Smooth muscle cell of the pulmonary artery (primary cell): ENCODE measurements at places on chromosomes 4 and X. TPM values are rescaled to one million over a fixed set of nuclear protein-coding genes. Genes with fewer than 3 reads are reported as not detected.

The PDCL2 gene
- not detected in 2 replicates for total RNA-seq

The WDR19 gene
- total RNA-seq = 32.6 and 32.9 TPM in 2 replicates

The ADH1B gene
- 22.1 and 685 TPM in 2 replicates for total RNA-seq

The BMPR1B gene
- 0.53 and 0.72 TPM in 2 replicates for total RNA-seq

The ENOX2 gene
- 8.6 and 9.7 TPM in 2 replicates for total RNA-seq

The RBMXL3 gene
- not detected in 2 replicates for total RNA-seq

The MTMR8 gene
- 0.07 and 0.46 TPM in 2 replicates for total RNA-seq

The NAP1L5 gene
- 7.8 and 9.1 TPM in 2 replicates for total RNA-seq

The UGT2B15 gene
- total RNA-seq = not detected in 2 replicates

The SLC25A53 gene
- 12.6 and 16.4 TPM in 2 replicates for total RNA-seq

The ZNF41 gene
- total RNA-seq = 5.4 and 6.5 TPM in 2 replicates

The TMEM47 gene
- 88.7 and 135 TPM in 2 replicates for total RNA-seq

The STK32B gene
- 0.69 and 3.2 TPM in 2 replicates for total RNA-seq

The RPA4 gene
- 1.2 and 1.8 TPM in 2 replicates for total RNA-seq

The C4orf54 gene
- total RNA-seq = not detected in 2 replicates

The AMOT gene
- 2.0 and 2.1 TPM in 2 replicates for total RNA-seq

The PAGE2 gene
- total RNA-seq = not detected in 2 replicates

The GAGE12E gene
- total RNA-seq = not detected in 2 replicates

The GAGE12H gene
- not detected in 2 replicates for total RNA-seq

The ARHGAP24 gene
- total RNA-seq = 34.0 and 36.0 TPM in 2 replicates

The CTAG1A gene
- not detected in 2 replicates for total RNA-seq

The ETDB gene
- not detected in 2 replicates for total RNA-seq

The PF4V1 gene
- 2.1 and 4.2 TPM in 2 replicates for total RNA-seq

The IL21 gene
- total RNA-seq = not detected in 2 replicates

The DDX53 gene
- total RNA-seq = not detected in 2 replicates

The AREG gene
- 0.30 and 3.5 TPM in 2 replicates for total RNA-seq

The SLC10A4 gene
- 0.07 TPM in 1 of 2 replicates, not detected in the other for total RNA-seq

The SMIM31 gene
- not detected in 2 replicates for total RNA-seq

The RHOXF2 gene
- total RNA-seq = not detected in 2 replicates

The MXRA5 gene
- 0.03 and 0.65 TPM in 2 replicates for total RNA-seq
